ENCODE measurements at places on chromosomes 3 and 15.

DNA sequence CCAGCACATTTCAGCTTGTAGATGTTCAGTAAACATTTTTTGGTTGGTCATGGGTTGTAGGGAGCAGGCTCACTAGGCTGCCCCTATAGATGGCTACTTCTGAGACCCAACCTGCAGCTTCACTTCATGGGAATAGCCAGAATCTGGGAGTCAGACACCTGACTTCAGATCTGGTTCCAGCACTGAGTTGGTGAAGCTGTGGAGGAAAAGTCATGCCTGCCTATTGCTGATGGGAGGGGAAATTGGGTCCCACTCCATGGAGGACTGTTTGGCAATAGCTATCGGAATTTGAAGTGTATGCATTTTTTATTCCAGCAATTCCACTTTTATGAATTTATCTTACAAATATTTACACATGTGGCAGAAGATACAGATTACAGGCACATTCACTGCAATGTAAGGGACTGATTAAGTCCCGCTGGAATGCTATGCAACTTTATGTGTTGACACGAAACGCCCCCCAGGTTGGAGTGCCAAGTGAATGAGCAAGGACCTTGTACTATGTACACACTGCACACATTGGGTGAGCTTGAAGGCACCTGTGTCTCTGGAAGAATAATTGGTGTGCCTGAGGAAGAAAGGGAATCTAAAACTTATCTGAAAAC is 7.8 kb upstream of the CCR1 start:
- peak; percentile 38 for DNase-seq

- no peak for DNase-seq
These were observed 7.3 kb downstream of the B3GNT5 start for GRCh38 chr3:183260167-183260904.

DNA sequence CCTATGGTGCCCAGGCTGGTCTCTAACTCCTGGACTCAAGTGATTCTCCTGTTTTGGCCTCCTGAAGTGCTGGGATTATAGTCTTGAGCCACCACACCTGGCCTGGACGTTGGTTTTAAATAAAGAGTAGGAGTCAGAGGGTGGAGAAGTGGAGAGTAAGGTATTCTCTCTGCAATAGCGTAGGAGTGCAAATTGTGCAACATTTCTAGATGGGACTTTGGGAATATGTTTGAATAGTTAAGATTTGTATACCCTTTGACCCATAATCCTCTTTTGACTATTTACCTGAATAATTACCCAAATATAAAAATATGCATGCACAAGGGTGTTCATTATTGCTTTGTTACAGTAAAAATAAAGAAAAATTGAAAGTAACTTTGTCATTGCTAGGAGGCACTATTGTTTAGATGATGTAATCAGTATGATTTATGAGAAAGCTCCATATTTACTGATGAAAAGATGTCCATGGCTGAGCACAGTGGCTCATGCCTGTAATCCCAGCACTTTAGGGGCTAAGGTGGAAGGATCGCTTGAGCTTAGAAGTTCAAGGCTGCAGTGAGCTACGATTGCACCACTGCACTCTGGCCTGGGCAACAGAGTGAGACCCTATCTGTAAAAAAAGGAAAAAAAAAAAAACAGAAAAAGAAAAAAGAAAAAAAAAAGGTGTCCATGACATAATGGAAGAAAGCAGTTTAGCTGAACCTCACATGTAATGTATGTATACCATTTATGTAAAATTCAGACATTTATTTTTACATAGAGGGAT is 15.1 kb upstream of the XYLB start:
- DNase-seq, result no peak

- no peak for DNase-seq
These were observed 18.9 kb downstream of the RAP2B start for GRCh38 chr3:153180860-153181372.

DNA sequence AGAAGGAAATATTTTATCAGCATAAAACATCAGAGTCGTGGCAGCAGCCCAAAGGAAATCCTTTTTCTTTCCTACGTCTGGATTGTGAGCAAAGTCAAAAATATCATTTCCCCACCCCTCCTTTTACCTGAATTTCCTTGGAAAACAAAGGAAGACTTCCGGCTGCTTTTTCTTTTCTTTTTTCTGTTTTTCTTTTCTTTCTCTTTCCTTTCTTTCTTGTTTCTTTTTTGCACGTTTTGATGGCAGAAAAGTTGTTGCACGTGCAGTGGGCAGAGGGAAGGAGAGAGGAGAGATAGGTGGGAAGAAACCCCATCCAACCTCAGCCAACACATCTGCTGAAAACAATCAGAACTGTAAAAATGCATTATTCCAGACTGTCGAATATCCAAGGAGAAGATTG is 544 bp upstream of the MYO1E start:
- no peak for DNase-seq

- peak; percentile 85 for DNase-seq
These were observed 115.7 kb upstream of the CHRM5 start for GRCh38 chr15:33852570-33852969.

- DNase-seq, result no peak
These were observed 89.7 kb downstream of the ULK4 start for GRCh38 chr3:41872157-41872556.

DNA sequence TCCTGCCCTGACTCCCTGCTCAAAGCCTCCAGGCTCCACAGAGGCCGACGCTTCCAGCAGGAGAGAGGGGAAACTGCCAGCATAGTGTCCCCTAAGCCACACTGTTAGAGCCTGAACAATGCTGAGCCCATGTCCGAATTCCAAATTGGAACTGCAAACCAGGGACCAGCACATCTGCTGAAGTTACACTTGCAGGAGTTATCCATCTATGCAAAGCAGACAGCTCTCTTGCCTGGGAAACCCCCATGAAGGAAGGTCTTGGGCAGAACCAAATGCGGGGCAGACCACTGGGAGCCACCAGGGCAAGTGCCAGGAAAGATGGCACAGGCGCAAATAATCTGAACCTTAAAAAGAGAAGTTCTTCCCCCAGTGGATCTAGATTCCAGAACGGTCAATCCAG is 625 bp downstream of the LRRC15 start:
- DNase-seq, result no peak

DNA sequence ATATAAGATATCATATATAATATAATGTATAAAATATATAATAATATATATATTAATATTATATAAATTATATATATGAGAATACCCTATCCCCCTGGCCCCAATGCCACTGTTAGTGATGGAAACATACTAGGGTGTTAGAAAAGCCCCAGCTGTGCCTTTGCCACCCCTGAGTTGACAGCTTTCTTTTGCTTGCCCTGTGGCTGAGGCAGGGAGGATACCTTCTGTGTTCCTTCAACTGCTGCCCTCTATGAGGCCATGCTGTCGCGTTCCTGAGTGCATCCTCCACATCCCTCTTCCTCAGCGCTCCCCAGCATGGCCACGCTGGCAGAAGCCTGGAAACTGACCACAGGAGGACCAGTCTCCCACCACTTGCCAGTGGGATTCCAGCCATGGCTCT is 26.3 kb downstream of the FAN1 start:
- no peak for DNase-seq

- DNase-seq, result peak; percentile 53
These were observed 66.5 kb upstream of the BCL6 start for GRCh38 chr3:187811585-187812250.

GRCh38 chr3:128983293-128984069 is 10.4 kb downstream of the CFAP92 start:
- no peak for DNase-seq

GRCh38 chr15:68733666-68734065 is 87.0 kb downstream of the ANP32A start:
- DNase-seq, result peak; percentile 16

- DNase-seq, result peak; percentile 43
These were observed 11.5 kb downstream of the SEMA3F start for GRCh38 chr3:50166620-50167019.

- DNase-seq, result no peak
These were observed 1248.9 kb upstream of the EPHA6 start for GRCh38 chr3:95565502-95565901.

DNA sequence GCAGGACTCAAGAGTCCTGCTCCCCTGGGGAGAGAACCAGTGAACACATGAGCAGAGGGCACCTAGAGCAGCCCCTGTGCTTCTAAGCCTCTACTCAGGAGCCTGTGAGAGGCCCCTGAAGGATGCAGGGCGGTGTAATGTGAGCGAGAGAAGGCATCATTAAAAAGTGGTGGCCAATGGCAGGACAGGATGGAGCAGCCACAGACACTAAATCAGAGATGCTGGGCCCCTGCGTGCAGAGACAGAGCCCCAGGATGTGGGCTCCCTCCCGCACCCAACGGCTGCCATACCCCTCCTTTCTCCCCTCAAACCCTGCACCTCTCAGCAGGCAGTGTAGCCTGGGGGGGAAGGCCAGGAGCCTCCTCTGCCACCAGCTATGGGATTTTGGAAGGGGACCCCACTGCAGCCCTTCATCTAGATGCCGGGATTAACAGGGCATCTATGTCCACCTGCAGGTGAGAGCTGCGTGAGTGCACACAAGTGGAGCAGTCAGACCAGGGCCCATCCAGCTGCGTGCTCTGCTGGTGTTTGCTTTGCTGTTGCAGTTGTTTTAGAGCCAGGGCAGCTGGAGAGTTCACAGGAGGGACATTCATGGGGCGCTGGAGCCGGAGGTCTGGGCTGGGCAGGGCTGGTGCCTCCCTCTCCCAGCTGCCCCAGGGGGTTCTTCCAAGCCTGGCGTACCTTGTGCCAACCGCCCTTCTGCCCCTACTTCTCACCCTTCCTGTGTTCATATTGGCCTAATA is 5.1 kb upstream of the IQSEC1 start:
- DNase-seq, result no peak

GRCh38 chr3:89227218-89227617 is 119.8 kb downstream of the EPHA3 start:
- peak; percentile 3 for DNase-seq

DNA sequence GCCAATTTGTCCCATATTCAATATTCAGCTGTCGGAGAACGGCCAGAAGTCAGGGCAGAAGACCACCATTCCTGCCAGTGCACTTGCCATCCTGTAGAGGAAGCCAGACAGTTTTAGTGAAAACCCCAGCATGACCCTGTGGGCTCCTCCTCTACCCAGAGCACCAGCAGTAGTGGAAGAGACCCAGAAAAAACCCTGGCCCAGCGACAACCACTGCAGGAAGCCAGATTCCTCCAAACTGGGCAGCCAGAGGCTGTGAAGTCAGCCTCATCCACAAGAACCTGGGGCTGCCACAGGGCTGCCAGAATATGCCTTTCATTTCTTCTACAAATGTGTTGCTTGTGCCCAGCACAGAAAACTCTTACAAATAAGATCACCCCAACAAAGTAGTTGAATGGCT is 67.3 kb downstream of the HMCES start:
- no peak for DNase-seq

DNA sequence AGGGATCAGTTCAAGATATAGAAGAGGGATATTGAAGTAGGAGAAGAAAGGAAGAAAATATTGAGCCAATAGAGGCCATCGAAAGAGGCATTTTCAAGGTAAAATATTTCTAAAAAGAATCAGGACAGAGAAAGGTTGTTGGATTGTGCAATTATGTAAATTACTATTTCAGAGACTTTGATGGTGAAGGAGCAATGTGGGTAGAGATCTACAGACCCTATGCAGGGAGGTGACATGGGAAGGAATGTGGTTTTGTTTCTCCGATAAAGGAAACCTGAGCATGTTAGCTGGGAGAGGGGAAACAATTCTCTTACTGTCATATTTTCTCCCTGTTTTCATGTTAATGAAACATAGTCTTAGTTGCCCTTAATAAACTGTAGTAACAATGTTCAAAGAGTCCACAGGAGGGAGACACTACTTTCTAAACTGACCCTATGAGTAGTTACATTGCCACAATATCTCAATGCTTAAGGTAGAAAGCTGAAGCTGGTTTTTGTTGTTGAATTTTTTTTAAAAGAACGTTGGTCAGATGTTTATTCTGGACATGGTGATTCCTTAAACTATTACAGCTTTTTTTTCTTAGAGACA is 133.3 kb downstream of the GRM7 start:
- no peak for DNase-seq

DNA sequence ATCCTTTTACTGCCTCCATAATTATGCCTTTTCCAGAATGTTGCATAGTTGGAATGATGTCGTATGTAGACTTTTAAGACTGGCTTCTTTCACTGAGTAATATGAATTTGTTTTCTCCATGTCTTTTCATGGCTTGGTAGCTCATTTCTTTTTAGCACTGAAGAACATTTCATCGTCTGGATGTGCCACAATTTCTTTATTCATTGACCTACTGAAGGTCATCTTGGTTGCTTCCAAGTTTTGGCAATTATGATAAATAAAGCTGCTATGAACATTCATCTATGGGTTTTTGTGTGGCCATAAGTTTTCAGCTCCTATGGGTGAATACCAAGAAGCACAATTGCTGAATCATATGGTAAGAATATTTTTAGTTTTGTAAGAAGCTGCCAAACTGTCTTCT is 23.2 kb upstream of the RARRES1 start:
- no peak for DNase-seq

DNA sequence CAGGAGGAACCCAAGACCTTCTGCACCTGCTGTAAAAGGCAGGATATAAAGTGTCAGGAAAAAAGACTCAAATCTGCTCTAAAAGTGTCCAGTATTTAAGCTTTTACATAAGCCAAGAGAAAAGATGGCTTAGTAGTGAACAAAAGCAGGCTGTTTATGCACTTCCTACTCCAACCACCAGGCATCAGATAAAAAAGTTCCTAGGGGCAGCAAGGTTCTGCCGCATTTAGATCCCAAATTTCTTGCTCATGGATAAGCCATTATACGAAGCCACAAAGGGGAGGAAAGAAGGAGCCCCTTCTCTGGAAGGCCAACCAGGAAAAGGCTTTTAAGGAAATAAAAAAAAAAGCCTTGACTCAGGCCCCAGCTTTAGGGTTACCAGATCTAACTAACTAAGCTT is 10.6 kb upstream of the SLC9C1 start:
- DNase-seq, result no peak

- peak; percentile 98 for DNase-seq
These were observed 25.5 kb downstream of the SETD5 start for GRCh38 chr3:9422712-9423424.

DNA sequence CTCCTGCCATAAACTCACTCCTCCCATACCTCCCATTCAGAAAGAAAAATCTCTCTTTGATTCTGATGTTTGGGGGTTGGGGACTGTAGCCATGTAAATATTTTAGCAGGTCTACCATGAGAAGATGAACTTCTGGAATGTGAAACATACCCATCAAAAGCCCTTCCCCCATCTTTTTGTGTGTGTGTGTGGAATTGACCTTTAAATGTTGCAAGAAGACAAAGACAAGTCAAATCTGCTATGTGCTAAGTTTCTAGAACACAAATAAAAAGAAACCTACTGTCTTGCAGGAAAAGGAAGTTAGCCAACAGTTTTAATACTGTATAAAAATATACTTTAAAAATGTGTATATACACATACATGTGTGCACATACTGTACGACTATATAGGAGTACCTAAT is 29.7 kb upstream of the USP50 start:
- no peak for DNase-seq

DNA sequence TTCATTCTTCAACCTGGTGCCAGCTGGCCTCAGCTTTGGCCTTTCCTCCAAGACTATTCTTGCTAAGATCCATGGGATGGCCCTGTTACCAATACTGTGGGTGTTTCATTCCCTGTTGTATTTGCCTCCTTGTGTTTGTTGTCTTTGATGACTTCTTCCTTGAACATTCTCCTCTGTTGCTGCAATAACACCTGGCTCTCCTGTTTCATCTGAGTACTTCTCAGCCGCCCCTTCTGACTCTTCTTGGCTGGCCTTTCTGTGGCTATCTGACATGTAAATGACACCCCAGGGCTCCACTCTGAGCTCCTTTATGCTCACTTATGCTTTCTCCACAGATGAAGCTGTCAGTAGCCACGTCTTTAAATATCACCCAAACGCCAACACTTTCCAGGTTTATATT is 302.7 kb upstream of the CHRNA7 start:
- no peak for DNase-seq

- no peak for DNase-seq
These were observed 78.1 kb upstream of the PRICKLE2 start for GRCh38 chr3:64303401-64303800.

- DNase-seq, result no peak
These were observed at the start of gene SLC15A2 for GRCh38 chr3:121894301-121894990. TSS of gene SLC15A2 (plus strand) at chr3:121894401. CDS start at chr3:121894477, 76 bp downstream.

All from fibroblast of skin of scalp (primary cell).